Stimulated activated CD4-positive, alpha-beta T cell treated with anti-CD3 and anti-CD28 coated beads, Interleukin-15, amount 100 ng/mL, for 48 hours (primary cell): ENCODE measurements at places on chromosomes 16 and 17.

DNA sequence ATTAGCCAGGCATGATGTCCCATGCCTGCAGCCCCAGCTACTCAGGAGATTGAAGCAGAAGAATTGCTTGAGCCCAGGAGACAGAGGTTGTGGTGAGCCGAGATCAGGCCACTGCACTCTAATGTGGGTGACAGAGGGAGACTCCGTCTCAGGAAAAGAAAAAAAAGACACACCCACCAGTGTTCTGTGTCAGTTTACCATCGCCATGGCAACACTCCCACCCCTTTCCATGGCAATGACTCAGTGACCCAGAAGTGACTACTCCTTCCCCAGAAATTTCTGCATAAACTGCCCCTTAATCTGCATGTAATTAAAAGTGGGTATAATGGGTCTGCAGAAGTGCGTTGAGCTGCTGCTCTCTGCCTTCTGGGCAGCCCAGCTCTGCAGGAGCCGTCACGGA lies 4.0 kb upstream of the ZC3H18 start:
- DNase-seq, result peak; percentile 71

DNA sequence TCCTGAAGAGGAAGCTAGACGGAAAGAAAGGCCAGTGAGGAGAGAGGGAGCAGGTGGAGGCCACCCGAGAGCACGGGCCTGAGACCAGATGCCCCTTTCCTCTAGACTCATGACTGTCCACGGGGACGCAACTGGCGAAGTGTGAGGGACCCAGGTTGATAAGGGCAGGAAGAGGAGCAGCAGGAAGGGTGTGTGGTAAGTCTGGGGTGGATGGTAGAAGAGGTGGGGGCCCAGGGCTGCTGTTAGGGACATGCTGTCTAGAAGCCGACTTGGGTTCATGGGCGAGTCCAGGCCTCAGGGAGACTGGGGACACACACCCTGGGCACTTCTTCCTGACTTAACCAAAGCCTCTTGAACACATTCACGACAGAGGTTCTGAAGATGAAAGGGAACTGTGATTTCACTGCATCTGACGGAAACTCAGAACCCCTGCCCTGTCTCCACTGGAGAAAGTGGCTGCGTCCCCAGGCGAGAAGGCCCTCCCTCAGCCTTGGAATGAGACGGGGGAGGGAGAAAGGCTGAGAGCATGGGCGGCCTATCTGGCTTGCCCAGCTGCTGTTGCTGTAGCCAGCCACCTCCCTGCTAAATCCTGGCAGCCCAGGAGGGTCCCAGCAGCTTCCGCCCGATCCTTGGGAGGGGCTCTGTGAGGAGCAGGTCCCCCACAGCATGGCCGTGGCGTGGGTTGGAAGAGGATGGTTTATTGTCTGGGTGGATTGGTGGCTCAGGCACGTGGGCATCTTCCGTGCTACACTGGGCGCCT lies 6.0 kb downstream of the HIC1 start:
- no peak for DNase-seq

DNA sequence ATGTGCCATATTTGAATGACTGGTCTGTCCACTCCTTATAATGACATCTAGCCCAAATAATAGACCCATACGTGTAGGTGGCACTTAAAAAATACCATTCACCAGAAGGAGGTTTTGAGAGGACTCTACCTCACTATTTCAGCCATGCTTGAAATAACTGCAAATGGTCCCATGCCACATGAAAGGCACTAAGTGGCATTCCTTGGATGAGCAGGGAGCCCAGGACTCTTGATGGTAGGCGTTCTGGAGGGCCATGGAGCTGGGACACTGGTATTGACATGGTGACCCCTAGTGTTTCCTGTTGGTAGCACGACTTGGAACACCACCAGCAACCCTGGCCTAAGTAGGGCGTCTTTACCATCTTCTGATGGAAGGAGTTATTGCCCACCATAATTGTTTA lies 148.7 kb upstream of the ZFHX3 start:
- DNase-seq, result no peak

DNA sequence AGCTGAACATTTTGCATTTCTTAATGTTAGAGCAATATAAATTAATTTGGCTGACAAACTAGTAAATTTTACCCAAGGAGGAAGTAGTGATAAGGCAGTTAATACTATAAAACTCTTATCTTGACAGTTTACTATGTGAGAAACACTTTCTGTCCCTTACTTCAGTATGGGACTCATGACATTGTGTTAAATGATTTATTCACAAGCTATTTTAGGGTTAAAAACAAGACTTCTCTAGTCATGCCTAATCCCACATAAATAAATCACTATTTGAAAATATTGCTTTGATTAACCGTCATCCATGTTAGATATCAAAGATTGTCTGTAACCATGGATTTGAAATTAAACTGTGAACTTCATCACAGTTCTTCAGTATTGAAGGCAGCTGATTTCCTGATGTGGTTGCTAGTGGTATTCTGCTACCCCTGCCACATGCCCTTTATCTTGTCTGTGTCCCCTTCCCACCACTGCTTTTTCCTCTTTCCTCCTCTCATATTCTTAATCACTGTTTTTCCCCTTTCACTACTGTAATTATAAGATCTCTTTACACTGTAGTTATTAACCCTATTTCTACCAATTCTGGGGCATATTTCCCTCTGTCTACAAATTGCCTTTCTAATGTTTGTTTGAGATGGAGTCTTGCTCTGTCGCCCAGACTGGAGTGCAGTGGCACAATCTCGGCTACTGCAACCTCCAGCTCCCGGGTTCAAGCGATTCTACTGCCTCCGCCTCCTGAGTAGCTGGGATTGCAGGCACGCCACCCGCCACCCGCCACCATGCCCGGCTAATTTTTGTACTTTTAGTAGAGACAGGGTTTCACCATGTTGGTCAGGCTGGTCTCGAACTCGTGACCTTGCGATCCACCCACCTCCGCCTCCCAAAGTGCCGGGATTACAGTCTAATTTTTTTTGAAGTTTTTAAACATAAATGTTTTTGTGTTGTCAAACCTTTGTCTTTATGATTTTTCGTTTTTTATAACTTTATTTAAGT lies 95.6 kb downstream of the STXBP4 start:
- no peak for DNase-seq

DNA sequence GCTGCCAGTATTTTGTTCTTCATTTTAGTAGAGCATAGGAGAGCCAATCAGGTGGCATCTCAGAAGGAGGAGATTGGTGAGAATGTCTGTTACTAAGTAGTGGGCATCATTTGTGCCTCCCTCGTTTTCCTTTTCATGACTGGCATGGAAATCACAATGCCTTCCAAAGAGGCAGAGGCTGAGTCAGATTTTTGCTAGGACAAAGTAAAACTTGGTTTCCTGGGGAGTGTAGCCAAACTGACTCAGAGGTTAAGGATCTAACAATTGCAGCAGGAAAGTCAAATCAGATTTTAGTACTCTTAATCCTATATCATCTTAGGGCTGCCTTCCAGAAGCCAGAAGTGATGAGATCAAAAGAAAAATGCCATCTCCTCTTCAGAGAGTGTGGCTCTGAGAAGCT lies 138.7 kb downstream of the ANKFN1 start:
- DNase-seq, result no peak

DNA sequence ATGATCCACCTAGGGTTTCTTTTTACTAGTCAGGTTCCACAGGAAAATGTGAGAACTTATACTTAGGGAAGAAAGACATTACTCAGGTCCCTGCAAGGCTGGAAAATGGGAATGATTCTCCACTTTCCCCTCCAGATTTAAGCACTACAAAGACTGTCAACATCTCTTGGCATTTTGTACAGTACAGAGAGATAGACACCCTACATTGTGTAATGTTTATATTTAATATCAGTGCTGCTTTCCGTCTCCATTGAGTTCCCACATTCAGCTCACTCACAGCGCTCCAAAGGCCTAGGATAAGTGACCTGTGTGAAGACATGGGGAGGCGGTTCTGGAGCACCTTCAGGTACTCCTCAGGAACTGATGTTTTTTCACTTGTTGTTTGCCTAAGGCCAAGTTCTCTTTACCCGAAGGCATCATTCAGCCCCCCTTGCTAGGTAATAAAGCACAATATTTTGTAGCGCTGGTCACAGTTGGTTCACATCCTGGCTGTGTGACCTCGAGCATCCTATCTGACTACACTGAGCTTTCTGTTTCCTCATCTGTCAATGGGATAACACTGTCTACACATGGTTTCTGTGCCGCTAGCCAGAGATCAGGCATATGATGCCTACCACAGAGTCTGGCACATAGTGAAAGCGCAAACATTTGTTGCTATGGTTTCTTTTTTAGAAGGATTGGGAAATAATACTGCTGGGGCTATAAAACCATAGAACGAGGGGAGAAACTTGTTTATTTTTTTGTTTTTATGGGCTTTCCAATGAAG lies 226.6 kb downstream of the ZFHX3 start:
- no peak for DNase-seq

- DNase-seq, result no peak
These were observed 91.4 kb downstream of the CACNG3 start for GRCh38 chr16:24347556-24347955.

GRCh38 chr17:14086189-14086588 lies 16.9 kb downstream of the COX10 start:
- no peak for DNase-seq
